Left colon (tissue), 2 donors: ENCODE measurements at places on chromosomes 5 and 9.

- DNase-seq: no peak
Measured at GRCh38 chr9:102631559-102631958, 363.6 kb upstream of the CYLC2 start.

DNA sequence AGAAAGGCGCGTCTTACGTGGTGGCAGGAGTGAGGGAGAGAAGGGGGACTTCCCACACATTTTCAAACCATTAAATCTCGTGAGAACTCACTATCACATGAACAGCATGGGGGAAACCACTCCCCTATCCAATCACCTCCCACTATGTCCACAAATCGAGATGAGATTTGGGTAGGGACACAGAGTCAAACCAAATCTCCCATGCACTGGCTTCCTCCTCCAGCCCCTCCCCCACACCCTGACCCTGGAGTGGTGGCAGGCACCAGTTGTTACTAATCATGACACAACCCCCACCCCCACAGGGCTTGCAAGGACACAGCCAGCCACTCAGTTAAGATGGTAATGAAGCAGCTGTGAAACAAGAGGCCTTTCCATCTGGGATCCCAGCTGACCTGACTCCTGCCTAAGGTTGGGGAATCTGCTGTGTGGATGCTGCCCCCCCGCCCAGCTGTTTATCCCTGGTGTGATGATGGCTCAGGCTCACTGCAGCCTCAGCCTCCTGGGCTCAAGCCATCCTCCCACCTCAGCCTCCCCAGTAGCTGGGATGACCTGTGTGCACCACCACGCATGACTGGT is 57.1 kb upstream of the FUBP3 start:
- no peak for DNase-seq

DNA sequence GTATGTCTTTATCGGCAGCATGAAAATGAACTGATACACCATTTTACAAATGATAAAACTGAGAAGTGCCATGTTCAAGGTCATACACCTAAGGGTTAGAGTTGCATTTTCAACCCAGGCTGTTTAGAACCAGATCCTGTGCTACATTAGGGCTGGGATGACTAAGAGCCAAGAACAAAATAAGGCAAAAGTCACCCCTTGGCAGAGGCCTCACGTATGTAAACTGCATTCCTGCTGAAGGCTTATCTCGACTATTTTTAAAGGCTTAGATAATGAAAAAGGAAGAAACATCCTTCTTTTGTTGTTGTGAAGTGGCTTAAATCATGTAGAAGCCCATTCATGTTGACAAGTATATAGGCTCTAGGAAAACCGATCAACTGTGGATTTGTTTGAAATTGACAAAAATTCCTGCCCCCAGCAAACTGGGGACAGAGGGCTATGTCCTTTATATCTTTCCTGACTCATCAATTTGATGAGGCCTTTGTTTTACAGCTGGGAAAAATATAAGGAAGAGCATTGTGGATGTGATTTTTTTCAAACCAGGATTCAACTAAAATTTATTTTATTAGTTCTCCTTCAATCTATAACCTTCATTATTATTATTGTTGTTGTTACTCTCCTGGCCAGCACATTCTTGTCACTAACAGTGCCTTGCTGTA is 196.5 kb downstream of the SNX18 start:
- no peak for DNase-seq

DNA sequence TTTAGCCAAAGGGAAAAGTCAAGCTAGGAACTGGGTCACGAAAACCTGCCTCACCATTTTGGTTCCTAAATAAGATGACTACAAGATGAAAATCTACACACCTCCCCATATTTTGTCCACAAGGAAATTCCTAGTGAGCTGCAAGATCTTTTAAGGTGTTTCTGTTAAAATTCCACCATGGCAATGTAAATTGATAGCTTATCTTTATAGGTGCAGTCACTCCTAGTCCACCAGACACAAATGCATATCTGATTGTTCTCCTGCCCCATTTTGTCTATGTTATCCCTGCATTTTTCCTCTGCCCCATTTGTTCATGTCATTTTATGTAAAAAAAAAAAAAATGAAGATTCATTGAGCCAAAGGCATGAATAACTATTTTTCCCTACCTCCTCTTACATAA is 41.1 kb upstream of the SELENOP start:
- no peak for DNase-seq

DNA sequence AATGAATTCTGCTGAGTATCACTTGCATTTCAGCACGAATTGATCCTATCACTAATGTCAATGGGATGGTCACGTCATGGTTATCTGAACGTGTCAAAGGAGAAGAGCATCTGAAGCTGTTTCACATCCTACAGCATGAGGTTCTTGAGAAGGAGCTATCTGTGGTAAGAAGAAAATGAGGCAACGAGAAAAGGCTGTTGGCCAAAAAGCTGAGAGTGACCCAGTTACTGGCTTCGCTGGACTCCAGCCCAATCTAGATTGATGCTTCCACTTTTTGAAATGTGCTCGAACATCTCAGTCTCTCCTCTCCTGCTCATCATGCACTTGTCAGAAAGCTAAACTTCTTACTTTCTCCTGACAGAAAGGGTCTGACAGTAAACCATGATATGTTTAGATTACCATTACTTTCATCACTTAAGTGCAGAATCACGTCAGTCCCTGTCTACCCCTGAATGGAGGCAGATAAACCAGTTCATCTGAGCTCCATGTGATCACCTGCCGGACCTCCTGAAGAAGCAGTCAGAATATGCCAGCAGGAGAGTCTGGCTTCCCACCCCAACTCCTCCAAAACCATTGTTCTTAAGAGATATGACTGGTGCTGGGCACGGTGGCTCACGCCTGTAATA is 22.5 kb downstream of the MGAT1 start:
- no peak for DNase-seq

GRCh38 chr5:37847978-37848425 is 8.2 kb upstream of the GDNF start:
- no peak for DNase-seq

GRCh38 chr9:2868883-2869282 is 25.0 kb upstream of the PUM3 start:
- no peak for DNase-seq

DNA sequence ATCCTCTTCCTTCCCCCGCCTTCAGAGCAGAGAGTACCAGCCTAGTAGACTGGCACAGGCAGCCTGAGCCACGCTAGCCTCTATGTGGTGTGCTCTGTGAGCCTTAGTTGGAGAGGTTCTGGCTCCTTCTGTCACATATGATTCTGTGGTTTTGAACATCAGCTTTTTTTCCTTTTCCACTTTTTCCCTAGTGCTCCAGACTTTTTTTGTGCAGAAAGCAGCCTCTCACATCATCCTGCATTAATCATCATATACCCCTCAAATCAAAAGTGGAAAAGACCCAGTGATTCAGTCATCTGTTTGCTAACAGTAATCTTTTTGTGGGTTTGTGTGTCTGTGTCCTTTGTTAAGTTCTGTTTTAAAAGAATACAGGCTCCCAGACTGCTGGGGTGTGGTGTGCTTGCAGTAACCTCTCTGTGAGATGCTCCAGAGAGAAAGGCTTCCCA is 663.9 kb upstream of the RGMB start:
- no peak for DNase-seq

DNA sequence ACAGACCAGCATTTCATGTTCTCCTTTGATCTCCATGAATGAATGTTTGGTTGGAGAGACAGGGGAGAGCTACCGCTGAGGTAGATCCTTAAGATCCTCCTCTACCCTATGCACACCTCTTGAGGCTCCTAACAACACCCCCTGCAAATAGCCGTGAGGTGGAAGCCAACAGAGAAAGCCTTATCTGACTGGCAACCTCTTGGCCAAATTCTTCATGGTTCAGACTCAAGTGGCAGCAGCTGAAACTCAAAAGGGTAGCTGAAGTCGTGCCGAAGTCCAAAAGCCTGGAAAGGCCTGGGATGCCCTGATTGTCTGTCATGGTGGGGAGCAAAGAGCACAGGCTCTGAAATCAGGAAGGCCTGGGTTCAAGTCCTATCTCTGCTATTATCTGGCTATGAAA is 184.9 kb downstream of the SEC61B start:
- DNase-seq: no peak

DNA sequence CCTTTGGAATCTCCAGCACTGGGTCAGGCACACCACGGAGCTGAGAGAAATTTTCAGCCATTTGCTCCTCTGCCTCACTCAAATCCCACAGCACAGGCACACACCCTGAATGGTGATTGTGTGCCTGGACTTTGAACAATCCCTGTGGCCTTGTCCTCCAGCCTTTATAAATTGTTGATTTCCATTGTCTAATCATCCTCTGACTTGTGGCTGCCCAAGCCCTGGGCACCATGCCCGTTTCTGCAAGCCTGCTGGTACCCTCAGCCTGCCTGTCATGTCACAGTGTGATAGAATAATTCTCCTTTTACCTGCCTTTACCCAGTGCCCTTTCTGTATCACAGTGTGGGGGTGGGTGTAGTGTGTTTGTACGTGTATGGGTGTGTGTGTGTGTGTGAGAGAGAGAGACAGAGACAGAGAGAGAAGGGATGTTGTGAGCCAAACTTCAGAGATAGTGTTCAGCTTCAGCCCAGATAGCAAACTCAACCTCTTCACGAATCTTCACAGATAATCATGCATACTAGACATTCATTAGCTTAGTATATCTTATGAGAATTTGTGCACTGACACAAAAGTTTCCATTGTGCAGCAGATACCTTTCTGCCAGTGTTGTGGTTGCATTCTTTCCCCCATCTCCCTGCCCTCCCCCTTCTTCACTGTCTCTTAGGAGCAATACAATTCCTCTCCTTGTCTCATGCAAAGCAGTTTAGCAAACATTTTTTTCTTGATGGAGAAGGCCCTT is 27.8 kb upstream of the SLC44A1 start:
- DNase-seq: peak; percentile 35

- no peak for DNase-seq
Measured at GRCh38 chr5:113232667-113233066, 202.1 kb downstream of the TSSK1B start.

GRCh38 chr9:80292231-80292630 is 720.5 kb downstream of the TLE4 start:
- no peak for DNase-seq

DNA sequence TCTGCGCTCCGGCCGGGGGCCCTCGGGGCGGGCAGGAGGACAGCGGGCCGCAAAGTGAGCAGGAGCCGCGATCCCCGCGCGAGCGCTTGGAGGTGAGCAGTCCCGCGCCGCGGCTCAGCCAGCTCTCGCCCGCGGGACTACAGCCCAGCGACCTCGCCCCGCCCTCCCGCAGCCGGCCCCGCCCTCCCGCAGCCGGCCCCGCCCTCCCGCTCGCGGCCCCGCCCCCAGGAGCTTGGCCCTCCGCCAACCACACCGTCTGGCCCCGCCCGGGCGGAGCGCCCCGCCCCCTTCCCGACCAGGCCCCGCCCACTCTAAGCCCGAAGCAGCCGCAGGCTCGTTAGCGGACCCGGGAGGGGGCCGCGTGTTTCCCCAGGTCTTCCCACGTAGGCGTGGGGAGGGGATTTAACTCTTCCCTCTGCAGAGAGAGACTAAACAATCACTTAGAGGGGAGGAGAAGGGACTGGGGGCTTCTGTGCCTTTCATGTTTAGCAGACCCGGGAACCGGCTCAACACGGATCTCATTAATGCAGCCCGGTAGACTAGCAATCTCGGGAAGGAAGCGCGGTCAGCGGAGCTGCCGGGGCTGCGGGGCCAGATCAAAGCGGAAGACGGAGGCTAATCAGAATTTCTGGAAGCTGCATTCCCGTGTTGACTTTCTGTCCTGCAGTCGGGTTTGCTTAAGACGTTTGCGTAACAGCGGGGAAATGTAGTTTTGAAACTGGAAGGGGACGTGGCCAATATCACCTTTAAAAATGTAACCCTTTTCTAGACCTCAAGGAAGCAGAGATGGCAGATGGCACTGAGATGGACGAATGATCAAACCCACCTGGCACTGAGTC is at the start of gene MYO10:
Gene MYO10, minus strand, starts transcription at position 139 of the 839 bp plus-strand sequence. CDS start 480 bp downstream, outside the sequence.
- DNase-seq: peak; percentile 72

GRCh38 chr5:118506217-118506852 is 482.0 kb downstream of the DTWD2 start:
- DNase-seq: no peak

- no peak for DNase-seq
Measured at GRCh38 chr5:35830587-35830986, 26.1 kb upstream of the IL7R start.

GRCh38 chr5:42268630-42269029 is 154.6 kb upstream of the GHR start:
- DNase-seq: no peak

- DNase-seq: no peak
Measured at GRCh38 chr5:17230808-17231525, 13.5 kb downstream of the BASP1 start.

GRCh38 chr5:74199436-74200210 is 440.9 kb downstream of the ENC1 start:
- DNase-seq: no peak

GRCh38 chr5:93608855-93609254 is 25.8 kb downstream of the NR2F1 start:
- DNase-seq: no peak

DNA sequence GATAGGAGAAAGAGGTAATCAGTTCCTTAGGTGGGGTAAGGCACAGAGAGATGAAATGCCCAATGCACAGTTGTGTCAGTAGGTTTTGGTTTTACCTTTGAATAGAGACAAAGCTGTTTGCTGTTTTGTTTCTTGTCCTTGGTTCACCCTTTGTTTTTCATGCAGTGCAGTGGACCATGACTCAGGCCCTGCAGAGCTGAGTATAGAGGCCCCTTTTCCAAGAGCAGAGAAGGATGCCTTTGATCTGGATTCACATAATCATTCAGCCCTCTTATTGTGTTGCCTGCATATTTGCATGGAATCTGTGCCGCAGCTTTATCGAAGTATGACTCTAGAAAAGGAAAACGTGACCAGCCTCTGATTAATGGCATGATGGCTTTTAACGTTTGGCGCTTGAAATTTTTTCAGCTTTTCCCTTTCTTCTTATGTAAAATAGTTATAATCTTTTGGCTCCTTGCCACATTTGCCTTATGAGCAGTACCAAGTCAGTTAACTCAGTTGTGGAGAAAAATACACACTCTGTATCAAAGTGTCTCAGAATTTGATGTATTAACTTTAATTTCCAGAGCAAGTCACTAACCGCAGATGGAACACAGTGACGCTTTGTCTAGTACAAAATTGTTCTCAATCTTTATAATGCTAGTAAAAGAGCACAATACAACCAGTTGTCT is 197.6 kb downstream of the KDM4C start:
- no peak for DNase-seq

DNA sequence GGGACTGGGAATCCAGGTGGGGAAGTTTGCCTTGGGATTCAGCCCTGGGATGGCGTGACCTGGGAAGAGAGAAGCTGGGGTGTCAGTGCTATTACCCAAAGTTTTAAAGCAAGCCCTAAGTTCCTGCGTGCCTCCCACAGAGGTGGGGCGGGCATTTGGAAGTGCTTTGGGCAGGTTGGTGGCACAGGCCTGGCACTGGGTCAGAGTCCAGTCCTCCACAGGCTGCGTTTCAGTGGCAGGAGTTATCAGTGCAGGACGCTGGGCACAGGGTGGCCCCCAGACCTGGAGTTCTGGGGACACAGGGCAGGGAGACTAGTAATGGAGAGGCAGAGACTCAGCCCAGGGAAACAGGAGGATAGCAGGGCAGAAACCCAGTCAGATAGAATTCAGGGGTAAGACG is 147.2 kb downstream of the MAST4 start:
- DNase-seq: no peak

- no peak for DNase-seq
Measured at GRCh38 chr5:9408964-9409363, 136.9 kb downstream of the SEMA5A start.
